ENCODE measurements at places on chromosomes 3 and 15. TPM values are rescaled to one million over a fixed set of nuclear protein-coding genes. Genes with fewer than 3 reads are reported as not detected.

SLC6A20 gene
- not detected for total RNA-seq

GRCh38 chr15:70493787-70494516, 269.4 kb downstream of the UACA start:
- H3K36me3 ChIP-seq: no peaks in the 10 kb centered on the region
- no peak overlapping the region for H3K27ac ChIP-seq
- no peak overlapping the region for H3K4me3 ChIP-seq

- no peak overlapping the region for H3K27ac ChIP-seq
- no peaks in the 10 kb centered on the region for H3K4me1 ChIP-seq
- H3K36me3 ChIP-seq: no peaks in the 10 kb centered on the region
These were observed 53.7 kb upstream of the KY start for GRCh38 chr3:134704556-134704955.

- H3K27ac ChIP-seq: no peak overlapping the region
- no peak overlapping the region for H3K4me3 ChIP-seq
- DNase-seq: no peak
- H3K27me3 ChIP-seq: peaks cover 16% of the 10 kb centered on the region
- no peaks in the 10 kb centered on the region for H3K36me3 ChIP-seq
- peaks cover 6% of the 10 kb centered on the region for H3K4me1 ChIP-seq
These were observed 14.4 kb upstream of the CSPG4 start for GRCh38 chr15:75727031-75727531.

DNA sequence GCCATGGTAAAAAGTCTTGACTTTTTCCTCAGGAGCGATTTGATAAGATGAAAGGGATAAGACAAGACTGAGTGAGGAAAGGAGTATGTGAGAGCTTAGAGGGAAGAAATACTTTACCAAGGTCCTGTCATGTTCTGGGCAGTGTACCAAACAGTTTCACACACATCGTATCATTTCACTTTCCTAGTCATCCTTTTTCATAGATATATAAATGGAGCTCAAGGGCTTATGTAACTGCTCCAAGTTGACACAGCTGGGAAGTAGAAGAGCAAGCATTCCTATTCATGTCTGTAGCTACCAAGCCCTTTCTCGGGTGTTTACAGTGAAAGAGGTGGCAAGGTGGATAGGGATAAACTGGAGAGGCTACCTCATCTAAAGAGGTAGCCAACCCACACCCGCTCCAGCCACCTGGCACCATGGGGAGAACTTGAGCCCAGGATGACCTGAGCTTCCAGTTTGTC, 57.4 kb downstream of the MRPS25 start:
- peaks cover 26% of the 10 kb centered on the region for H3K36me3 ChIP-seq
- no peaks in the 10 kb centered on the region for H3K27me3 ChIP-seq
- no peak for DNase-seq
- H3K4me3 ChIP-seq: no peak overlapping the region

- H3K4me1 ChIP-seq: peaks cover 10% of the 10 kb centered on the region
- H3K36me3 ChIP-seq: no peaks in the 10 kb centered on the region
- H3K4me3 ChIP-seq: peak within 1 kb of the TSS; percentile 58
These were observed at the start of gene THBS1 for GRCh38 chr15:39580485-39581241. Gene THBS1 (plus strand): TSS chr15:39581079. CDS start chr15:39581858, 779 bp downstream.
